ENCODE measurements at places on chromosomes 5 and 9. TPM values are rescaled to one million over a fixed set of nuclear protein-coding genes. Genes with fewer than 3 reads are reported as not detected.

DNA sequence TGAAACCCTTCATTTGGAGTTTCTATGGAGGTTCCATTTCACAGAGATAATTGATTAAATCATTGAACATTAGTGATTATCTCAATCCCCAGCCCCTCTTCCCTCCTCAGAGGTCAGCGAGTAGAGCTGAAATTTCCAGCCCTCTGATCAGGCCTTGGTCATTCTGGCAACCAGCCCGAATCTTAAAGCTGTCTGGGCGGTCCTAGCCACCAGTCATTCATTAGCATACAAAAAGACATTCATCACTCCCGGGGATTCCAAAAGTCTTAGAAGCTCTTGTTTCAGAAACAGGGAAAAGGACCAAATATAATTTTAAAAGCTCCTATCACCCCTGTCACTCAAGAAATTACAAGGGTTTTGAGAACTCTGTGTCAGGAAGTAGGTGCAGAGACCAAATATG, 41.3 kb downstream of the ZNF474 start:
- DNase-seq: no peak

DNA sequence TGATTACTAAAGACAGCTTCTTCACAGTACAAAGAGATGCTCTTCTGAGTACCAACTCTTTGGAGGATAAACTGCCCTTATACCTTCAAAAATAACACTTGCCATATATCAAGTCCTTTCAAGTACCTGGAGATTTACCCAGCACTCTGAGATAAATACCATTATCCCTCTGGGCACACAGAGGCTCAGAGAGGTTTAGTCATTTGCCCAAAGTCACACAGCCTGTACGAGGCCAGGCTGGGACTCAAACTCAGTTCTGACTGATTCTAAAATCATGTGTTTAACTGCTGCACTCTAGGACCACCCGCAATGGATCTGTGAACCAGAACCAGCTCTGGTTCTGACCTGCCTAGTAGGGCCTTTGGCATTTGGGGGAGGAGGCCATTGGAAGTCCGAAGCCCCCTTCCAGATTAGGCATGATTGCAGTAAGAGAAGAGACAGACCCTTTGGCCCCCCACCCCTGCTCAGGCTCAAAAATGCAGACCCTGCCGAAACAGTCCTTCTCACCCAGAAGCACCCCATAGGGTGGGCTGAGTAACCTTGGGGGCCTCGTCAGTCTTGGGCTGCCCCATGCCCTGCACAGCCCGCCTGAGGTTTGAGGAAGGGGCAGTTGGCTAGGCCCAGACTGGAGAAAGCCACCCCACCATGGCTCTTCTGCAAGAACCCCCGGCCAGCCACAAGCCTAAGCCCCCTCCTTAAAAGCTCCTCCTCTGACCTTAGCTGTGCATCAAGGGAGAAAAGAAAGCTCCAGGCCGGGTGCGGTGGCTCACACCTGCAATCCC, 32.8 kb upstream of the IL17B start:
- no peak for DNase-seq

- no peak for DNase-seq
Observed at GRCh38 chr5:43437062-43437660, 25.0 kb upstream of the CCL28 start.

DNA sequence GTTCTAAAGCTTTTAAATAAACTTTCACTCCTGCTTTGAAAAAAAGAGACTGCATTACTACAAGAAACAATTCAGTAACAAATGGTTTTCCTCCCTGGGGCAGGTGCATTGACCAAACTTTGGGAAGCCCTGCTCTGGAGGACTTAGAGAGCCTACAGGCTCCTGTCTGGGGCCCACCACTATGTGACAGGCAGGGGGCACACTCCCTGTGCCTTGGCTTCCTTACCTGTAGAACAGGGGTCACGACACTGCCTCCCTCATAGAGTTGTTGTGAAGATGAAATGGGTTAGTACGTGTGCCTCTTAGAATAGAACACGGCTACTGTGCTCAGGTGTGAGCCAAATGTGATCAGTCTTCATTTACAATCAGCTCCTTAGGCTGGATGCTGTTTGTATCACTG, 130.1 kb downstream of the GPBP1 start:
- DNase-seq: no peak

- no peak for DNase-seq
Observed at GRCh38 chr5:55250064-55250463, 16.7 kb upstream of the CCNO start.

DNA sequence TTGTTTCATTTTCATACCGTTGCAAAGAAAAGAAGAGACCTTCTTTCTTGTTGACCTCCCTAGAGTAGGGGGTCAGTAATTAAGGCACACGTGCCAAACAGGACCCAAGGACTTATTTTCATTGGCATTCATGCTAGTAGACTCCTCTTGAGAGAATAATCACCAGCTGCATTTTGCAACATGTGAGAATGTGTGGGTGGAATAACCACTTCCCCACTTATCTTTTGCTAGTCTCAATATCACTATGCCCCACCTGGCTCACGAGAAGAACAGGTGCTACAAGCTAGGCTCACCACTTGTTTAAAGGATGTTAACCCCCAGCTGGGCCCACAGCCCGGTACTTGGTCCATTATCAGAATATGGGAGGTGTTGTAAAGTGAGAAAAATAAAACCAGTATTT, 460.7 kb upstream of the MEF2C start:
- DNase-seq: peak; percentile 7

GRCh38 chr5:95900383-95900958, 61.2 kb downstream of the ELL2 start:
- DNase-seq: no peak

GRCh38 chr5:157487358-157487757, 27.3 kb downstream of the NIPAL4 start:
- DNase-seq: no peak

DNA sequence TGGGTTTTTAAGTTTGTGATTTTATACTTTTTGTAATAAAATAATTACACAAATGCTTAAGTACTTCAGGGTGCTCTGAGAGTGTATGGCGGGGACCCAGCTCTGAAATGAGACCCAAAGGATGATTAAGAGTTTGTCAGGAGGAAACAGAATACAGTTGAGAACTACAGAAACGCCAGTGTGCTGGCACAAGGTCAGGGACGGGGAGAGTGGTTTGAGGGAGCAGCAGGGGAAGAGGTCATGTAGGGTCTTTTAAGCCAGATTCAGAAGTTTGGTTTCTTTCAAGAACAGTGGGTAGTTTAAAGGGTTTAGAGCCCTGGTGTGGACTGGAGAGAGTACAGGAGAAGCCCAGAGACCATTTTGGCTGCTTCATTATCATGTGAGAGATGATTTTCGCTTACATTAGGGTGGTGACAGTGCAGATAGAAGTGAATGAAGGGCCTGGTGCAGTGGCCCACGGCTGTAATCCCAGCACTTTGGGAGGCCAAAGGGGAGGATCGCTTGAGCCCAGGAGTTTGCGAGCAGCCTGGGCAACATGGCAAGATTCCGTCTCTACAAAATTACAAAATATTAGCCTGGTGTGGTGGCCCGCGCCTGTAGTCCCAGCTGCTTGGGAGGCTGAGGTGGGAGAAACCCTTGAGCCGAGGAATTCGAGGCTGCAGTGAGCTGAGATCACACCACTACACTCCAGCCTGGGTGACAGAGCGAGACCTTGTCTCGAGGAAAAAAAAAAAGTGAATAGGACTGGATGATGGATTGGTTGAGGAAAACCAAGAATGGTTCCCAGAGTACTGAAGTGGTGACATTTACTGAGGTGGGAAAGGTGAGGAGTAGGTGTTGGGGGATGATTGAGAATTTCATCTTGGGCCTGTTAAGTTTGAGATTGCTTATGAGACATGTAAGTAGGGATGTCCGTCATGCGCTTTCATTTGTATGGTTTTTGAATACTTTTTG, 1.4 kb upstream of the ETF1 start:
- peak; percentile 27 for DNase-seq

DNA sequence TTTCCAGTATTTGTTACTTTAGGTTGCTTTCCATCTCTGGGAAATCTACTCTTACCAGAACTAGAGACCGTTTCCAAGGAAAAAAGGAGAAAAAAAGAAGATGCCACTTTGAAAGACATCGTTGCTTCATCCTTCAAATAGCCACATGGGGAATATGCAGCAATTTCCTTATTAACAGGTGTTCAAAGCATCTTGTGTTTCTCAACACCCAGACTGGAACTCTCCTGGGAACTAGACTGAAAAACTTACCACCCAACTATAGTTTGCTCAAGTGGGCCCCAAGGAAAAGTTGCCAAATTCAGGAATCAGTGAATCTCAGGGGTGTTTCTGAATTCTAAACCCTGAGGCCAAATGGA, 80.0 kb upstream of the JAK2 start:
- no peak for DNase-seq

DNA sequence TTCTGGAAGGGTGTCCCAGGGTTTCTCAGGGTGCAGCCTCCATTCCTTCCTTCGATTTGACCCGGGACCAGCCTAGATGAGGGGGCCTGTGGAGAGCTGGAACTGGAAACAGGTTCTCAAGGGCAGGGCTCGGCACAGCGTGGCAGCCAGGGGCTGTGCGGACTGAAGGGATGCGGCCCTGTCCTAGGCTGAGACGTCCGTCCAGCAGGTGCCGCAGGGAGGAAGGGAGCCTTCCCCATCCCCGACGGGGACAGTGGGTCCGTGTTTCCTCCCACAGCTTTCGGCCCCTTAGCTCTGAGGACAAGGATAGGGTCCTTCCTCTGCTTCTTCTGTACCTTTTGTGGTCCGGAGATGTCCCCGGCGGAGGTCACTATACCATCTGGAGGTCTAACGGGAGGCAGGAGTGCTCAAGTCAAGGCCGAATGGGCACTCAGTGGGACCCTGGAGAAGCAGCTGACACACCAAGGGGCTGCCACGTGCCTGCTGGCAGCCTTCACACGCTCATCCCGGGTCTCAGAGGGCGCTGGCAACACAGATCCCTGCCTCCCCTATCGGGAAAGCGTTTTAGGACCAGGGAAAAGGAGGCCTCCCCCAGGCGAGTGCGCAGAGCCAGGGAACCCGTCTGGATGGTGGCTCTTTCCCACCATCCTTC, 49.9 kb downstream of the USP20 start:
- peak; percentile 72 for DNase-seq

DNA sequence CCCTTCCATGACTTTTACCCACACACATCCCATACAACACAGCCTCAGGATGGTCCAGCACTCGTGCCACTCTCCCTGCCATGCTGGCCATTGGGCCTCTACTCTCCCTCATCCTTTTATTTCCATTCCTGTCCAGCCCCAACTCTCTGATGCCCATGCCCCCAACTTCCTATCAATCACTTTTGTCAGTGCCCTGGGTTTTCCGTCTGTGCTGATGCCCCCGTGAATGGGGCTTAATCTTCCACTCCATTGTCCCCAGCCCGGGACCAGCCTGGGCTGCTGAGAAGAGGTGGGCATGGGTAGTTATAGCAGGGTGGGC, 12.6 kb upstream of the ACSL6 start:
- no peak for DNase-seq

GRCh38 chr5:125491986-125492492, 745.6 kb upstream of the ZNF608 start:
- no peak for DNase-seq

DNA sequence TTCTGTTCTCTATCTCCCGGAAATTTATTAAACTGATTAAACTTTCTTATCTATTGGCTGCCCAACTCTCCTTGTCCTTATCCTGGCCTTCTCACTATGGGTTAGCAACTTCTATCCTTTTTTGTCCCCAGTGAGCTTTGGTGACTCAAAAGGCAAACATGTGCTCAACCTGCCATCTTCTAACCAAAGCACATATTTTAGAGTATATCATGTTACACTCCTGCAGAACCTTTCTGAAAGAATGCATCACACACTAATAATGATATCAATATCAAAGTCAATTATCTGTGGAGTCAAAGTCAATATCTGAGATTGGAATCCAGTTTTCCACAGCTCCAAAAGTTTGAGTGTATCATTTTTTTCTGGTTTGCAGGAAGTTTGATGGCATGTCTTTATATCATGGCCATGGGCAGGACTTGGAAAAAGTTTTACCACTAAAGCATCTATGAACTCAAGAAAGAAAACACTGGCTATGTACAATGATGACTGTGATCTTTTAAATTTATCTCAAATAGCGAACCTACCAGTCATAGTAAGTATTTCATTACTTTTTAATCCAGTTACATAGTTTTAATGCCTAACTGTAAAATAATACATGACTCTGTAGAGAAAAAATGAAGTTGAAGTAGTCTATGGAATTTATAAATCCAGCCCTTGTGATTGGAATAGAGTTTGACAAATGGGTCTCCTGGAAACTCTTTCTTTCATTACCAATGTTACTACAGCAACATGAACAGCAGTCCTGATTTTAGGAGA, 166.8 kb downstream of the DROSHA start:
- DNase-seq: no peak

GRCh38 chr9:129036923-129037766, 719 bp downstream of the MIGA2 start:
- no peak for DNase-seq

DNA sequence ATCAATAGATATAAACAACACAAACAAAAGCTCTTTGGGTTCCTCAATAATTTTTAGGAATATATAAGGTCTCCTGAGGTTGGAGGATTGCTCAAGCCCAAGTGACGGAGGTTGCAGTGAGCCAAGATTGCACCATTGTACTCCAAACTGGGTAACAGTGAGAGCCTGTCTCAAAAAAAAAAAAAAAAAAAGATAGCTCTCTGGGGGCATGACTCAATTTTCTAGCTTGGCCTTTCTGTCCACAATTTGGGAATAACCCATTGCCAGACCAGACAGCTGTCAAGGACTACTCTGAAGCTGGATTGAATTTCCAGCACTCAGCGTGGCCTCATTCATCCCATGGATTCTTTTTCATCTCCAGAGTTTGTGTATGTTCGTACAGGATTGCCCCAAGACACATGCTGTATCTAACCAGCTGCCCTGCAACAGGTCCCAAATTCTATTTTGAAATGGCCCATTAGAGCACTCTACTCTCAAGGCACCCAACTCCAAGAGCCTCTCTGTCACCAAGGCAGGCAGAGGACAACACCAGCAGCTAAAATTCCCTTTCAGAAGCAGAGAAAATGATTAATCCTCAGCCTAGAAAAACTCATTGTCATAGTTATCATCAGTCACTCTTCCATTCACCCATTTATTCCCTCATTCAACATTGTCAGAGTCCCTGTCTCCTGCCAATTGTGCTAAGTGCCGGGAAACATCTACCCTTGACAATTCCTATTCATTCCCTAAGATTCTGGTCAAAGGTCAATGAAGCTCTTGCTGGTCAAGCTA, 8.7 kb downstream of the FAM193B start:
- no peak for DNase-seq

- no peak for DNase-seq
Observed at GRCh38 chr9:129312251-129313122, 134.4 kb upstream of the IER5L start.

GRCh38 chr5:161846746-161847145, 1.2 kb upstream of the GABRA1 start:
- DNase-seq: peak; percentile 8

GRCh38 chr9:135253305-135254004, 166.0 kb downstream of the OLFM1 start:
- no peak for DNase-seq

The MSH3 gene
- total RNA-seq: 25.1 TPM

The ADAMTS2 gene
- not detected for total RNA-seq

The PDCD1LG2 gene
- total RNA-seq: 0.10 TPM

The CA9 gene
- total RNA-seq: 0.52 TPM

The SOWAHA gene
- total RNA-seq: not detected

The CD74 gene
- 316 TPM for total RNA-seq

The MSANTD3 gene
- 10.4 TPM for total RNA-seq
